ENCODE measurements at places on chromosomes 6 and 20.

GRCh38 chr6:9875605-9876353 lies 539.1 kb downstream of the TFAP2A start:
- DNase-seq: no peak

GRCh38 chr6:134172020-134172705 lies 119.7 kb upstream of the SLC2A12 start:
- no peak for DNase-seq

- DNase-seq: peak; percentile 8
These were observed 69.4 kb downstream of the PRND start for GRCh38 chr20:4791121-4791520.

DNA sequence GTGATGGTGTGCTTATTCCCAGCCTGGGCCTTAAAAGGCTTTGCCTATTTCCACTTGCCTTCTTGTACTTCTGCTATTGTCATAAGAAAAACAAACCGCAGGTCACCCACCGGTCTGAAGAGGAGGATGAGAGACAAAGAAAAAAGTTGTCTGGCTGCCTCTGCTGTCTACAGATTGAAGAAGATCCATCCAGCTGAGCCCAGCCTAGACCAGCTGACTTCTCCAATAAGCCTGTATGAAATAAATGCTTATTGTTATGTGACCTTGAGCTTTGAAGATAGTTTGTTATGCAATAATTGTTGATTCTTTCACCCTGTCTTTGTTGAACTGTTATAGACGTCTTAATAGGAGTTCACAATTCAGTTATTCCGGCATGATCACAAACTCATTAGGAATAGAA lies 223.8 kb upstream of the PRSS16 start:
- DNase-seq: no peak

- no peak for DNase-seq
These were observed 548 bp downstream of the AGPAT4 start for GRCh38 chr6:161273274-161273751.

GRCh38 chr20:44714701-44715498 lies at the start of gene CCN5:
Gene CCN5 (plus strand): TSS chr20:44715369. CDS start chr20:44715391, 22 bp downstream.
- DNase-seq: no peak

- no peak for DNase-seq
These were observed 82.2 kb downstream of the FHL5 start for GRCh38 chr6:96645106-96645505.

DNA sequence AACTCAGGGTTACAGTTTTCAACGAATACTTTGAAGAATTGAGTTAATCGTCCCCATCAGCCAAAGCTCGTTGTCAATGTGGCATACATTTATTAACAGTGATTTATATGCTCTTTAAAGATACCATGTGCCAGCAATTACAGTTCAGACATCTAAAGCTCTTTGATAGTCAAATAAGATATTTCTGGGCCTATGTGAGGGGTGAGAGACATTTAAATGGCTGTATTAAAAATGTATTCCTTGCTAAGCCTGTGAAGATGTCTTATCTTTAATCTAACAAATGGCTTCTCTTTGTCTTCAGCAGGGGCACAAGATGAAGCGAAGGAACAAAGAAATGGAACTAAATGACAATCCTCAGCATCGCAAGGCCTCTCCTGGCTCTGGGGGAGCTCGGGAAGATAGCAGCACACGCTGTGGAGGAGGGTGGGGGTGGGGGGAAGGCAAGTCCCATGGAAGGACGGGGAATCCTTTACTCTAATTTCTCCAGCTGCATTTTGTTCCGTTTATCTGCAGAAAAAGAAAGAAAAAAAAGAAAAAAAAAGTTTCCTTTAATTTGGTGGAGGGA lies 523.6 kb downstream of the KIF16B start:
- no peak for DNase-seq

DNA sequence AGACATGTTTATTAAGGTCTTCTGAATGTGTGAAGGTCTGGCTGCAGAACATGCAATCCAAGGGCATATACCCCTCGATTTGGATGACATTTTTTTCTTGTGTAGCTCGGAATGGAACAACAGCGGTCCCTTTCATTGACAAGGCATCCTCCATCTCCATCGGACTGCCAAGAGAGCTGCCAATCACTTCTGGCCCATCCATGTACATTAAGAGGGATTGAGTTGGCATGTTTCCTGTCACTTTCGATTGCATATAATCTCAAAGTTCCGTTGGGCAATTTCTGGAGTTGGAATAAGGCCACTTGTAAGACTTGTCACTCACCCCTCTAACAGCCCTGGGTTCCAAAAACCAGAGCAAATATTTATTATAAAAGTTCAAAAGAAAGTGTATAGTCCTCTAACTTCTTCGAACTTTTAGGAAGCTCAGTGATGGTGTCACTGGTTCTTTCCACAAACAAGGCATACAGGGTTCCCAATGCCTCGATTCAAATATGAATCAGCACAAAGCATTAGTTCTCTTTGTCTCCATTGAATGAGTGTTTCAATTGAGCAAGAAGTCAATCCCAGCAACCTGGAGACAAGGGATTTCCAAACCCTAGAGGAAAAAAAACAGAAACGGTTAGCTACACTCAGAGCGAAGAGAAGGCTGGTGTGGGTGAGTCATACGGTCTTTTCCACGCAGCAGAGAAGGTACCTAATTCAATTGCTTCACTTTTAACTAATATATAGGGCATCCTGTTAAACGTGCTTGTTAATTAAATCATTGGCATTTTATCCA lies 10.9 kb downstream of the ZNF217 start:
- no peak for DNase-seq

DNA sequence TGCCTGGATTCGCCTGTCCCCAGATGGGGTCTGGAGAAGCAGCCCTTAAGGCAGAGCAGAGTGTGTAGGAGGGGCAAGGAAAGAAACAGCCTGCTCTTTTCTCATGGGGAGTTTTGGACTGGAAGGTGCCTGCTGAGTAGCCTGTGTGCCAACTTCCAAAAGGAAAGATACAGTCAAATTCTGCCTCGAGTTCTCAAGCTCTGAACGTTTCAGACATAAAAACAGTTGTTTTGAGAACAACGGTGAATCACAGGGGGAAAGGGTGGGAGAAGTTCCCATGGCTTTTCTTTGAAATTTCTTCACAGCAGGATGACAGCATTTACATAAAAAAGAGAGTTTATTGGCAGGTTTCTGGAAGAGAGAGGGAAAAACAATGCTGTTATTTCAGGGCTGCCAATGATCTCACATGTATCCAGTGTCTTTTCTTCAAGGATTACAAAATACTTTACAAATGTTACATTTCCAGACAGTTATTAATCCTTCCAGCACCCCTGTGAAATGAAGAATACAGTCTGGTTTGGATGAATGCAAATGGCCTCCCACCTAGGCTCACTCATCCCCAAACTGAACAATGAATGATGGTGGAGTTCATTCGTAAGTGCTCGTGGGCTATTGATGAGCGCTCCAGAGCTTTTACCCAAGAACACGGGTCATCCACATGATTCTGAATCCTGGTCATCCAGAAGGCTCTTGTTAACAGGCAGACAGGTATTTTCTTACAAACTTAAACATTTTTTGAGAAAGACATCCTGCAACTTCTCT lies 33.8 kb upstream of the ECI2 start:
- no peak for DNase-seq

All from NCI-H510A treated with DMSO at 0.1 percent for 48 hours (cell line).